Esophagus mucosa (tissue), 1 donor: ENCODE measurements at places on chromosomes 1 and 21. TPM values are rescaled to one million over a fixed set of nuclear protein-coding genes. Genes with fewer than 3 reads are reported as not detected.
A peak's percentile ranks its signal among the peaks of the same experiment; 100 is the strongest.

DNA sequence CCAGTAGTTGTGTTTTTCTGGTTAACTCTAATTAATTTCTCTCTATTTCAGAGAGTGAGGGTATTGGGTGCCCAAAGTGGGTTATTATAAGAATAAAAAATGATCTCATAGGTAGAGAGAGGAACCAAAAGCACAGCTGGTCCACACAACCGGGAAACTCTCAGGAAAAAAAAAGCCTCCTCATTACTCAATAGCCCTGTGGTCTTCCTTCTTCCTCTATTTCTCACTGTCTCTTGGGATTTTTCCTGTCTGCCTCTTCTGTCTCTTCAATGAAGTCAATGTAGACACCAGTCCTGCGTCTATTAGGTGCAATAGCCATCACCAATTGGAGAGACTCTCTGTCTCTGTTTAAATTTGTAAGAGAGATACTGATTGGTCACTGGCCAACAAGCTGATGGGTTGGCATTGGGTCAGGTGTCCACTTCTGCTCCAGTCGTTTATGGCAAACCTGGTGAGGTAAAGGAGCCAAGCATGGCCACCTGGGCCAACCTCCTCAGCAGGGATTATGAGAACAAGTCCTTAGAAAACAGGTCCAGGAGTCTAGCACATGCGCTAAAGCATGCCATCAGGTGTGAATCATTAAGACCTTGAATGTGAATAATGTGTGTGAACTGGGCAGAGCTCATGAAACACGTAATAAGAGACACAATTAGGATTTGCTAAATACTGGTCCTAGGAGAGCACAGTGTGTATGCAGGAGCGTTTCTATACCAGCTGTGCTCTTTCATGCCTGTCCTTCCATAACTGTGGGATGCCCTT is 443.0 kb upstream of the RUNX1 start:
- peak; percentile 80 for ATAC-seq

DNA sequence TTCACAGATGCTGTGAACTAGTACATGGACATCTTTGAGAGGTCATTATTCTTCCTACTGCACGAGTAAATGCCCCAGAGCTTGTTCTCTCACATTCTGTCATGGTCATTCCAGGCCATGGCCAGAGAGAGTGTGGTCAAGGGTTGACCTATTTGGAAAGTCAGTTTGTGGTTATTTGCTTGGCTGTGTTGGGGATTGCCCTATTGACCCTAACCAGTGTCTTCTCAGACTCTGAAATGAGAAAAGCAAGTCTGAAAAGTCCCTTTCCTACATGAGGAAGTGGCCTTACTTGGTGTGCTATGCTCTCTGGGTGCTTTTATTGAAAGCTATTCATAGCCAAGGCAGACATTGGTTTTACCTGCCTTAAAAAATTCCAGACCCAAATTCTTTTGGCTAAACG is 26.6 kb downstream of the CLIC6 start:
- ATAC-seq: no peak

DNA sequence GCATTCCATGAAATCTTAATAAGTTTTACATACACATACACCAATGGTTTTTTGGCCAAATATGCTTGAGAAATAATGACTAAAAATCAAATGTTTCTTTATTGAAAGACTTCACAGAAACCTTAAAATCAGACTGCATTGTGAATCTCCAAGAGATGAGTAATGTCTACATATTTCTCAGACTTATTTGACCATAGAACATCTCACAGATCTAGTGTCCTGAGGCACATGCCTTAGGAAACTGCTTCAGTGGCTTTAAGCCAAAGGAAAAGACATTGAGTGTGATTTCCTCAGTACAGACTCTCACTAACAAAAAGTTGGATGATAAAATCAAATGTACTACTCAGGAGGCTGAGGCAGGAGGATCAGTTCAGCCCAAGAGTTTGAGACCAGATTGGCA is 6.2 kb upstream of the C1orf105 start:
- ATAC-seq: no peak

- ATAC-seq: no peak
Observed at GRCh38 chr1:68551459-68551858, 54.6 kb upstream of the DEPDC1 start.

DNA sequence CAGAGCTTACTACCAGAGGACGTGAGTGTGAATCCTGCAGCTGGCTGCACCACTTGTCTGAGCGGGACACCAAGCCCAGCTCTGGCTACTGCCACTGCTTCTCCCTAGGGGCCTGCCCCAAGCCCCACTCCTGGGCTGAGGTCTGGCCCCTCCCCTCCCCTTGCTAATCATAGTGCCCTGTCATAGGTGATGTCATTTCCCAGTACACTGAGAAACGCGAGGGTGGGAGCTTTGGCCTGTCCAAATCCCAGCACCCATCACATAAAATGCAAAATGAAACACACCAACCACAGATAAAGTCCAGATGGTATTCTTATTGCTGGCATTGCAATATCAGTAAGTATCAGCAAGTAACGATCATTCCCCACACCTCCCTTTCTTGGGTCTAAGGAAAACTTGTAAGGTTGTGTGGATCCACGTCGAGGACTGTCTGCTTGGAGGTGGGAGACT is 77.7 kb downstream of the TOMM20 start:
- no peak for ATAC-seq

DNA sequence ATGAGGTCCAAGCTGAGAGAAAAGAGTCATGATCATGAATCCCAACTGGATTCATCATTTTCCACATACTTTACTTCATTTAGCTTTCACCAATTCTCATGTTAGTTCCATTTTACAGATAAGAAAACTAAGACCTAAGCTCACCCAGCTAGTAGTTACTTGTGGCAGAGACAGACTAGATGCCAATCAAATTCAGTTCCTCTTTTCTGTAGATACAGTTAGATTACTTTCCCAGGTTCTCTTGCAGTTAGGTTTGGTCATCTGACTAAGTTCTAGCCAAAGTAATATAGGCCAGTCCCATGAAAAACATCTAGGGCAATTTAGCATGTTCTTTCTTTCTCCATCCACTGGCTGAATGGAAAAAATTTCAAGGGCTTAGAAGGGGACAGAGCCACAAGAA is 8.9 kb upstream of the KCND3 start:
- ATAC-seq: no peak

The CRB1 gene
- total RNA-seq: not detected

The ADGRB2 gene
- total RNA-seq: 0.24 TPM

DNA sequence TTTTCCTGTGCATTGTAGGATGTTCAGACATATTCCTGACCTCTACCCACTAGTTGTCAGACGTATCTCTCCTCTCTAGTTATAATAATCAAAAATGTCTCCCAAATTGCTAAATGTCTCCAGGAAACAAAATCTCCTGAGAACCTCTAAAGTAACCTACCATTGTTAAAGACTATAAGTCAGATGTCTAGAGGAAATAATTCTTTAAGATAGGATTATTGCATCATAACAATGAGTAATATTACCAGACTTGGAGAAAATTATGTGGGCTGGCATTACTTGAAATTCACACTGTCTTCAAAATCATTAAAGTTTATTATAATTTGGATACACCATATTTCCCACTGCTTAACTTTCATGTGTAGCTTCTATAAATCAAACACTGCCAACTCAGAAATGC is 643.0 kb upstream of the ADGRL2 start:
- ATAC-seq: no peak

DNA sequence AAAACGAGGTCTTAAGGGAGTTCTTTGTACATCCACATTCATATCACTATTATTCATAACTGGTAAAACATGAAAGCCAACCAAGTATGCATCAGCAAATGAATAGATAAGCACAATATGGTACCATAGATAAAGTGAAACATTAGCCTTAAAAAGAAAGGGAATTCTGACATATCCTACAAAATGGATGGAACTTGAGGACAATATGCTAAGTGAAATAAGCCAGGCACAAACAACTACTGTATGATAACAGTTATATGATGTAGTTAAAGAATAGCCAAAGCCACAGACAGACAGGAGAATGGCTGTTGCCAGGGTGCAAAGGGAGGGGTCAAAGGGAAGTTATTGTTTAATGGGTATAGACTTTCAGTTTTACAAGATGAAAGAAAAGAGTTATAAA is 148.9 kb downstream of the EIF4G3 start:
- no peak for ATAC-seq

GRCh38 chr1:116692879-116693278 is 25.3 kb upstream of the IGSF3 start:
- no peak for ATAC-seq

- ATAC-seq: peak; percentile 61
Observed at GRCh38 chr1:47841356-47841755, 155.8 kb downstream of the TRABD2B start.

GRCh38 chr1:240151136-240151735 is 59.6 kb downstream of the FMN2 start:
- ATAC-seq: no peak

The TMEM240 gene
- not detected for total RNA-seq

GRCh38 chr1:182137546-182137945 is 76.0 kb upstream of the ZNF648 start:
- ATAC-seq: no peak

GRCh38 chr1:4564051-4564450 is 90.4 kb upstream of the AJAP1 start:
- no peak for ATAC-seq

GRCh38 chr1:181604482-181605249 is 121.3 kb downstream of the CACNA1E start:
- ATAC-seq: no peak

GRCh38 chr1:111515291-111516004 is 12.0 kb upstream of the ADORA3 start:
- peak; percentile 60 for ATAC-seq

DNA sequence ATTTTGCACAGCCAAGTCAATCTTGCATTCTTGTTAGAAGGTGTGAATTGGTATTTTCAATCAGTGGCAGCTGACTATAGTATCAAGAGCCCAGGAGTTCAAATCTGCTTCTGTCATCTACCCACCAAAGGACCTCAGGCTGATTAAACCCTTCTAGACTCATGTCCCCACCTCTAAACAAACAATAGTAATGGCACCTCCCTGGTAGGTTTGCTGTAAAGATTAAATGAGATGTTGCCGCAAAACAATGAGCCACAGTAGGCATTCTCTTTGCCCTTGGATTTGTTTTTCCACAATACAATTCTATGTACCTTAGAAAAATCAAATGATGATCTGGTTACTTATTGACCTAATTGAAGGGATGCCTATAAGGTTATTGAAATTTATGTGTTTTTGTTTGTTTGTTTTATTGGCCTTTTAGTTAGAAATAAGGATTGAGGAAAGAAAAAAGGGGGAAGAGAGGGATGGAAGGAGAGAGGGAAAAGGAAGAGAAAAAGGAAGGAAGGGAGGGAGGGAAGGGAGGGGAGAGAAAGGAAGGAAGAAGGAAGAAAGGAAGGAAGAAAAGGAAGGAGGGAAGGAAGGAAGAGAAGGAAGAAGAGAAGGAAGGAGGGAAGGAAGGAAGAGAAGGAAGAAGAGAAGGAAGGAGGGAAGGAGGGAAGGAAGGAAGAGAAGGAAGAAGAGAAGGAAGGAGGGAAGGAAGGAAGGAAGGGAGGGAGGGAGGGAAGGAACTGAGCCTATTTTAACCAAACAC is 110.7 kb downstream of the ETS2 start:
- no peak for ATAC-seq

DNA sequence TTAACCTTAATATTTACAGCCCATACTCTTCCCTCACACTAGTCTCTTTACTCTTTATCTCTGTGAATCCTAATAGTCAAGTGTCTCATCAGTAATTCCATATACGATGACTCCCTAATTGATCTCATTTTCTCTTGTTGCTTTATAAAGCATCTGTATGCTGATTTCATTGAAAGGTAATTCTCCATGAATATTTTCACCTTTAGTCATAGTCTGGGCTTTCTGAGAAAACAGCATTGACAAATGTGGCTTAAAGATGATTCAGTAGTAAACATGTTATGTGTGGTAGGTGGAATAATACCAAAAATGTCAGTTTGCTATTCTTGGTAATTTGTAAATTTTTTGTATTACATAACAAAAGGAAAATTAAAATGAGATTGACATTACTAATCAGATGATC is 1176.5 kb downstream of the NCAM2 start:
- no peak for ATAC-seq

DNA sequence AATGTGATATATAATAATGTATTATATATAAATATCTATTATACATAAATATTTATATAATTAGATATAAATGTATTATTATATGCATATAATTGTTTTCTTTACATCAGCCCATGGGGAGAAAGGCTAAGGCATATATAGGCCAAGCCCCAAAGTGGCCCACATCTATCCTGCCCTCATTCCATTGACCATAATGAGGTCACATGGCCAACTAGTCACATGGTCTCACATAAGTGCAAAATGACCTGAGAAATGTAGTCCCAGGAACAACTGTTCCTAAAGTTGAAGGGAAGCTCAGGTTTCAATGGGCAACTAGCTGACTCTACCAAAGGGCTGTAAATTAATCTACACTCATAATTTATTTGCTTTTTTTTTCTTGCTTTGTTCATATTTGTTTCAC is 14.5 kb upstream of the CCDC185 start:
- no peak for ATAC-seq

GRCh38 chr1:153396461-153396860 is 5.6 kb upstream of the S100A8 start:
- ATAC-seq: no peak

The AMPD1 gene
- not detected for total RNA-seq

GRCh38 chr1:245969283-245969682 is 537.8 kb downstream of the SMYD3 start:
- no peak for ATAC-seq

The LGR6 gene
- 2.7 TPM for total RNA-seq

The RAB25 gene
- 420 TPM for total RNA-seq

GRCh38 chr1:79069828-79070227 is 63.3 kb upstream of the ADGRL4 start:
- no peak for ATAC-seq

DNA sequence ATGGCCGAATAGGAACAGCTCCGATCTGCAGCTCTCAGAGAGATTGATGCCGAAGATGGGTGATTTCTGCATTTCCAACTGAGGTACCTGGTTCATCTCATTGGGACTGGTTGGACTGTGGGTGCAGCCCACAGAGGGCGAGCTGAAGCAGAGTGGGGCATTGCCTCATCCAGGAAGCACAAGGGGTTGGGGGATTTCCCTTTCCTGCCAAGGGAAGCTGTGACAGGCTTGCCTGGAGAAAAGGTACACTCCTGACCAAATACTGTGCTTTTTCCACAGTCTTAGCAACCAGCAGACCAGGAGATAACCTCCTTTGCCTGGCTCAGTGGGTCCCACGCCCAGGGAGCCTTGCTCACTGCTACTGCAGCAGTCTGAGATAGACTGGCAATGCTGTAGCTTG is 66.9 kb downstream of the HSD3B1 start:
- no peak for ATAC-seq

- ATAC-seq: no peak
Observed at GRCh38 chr21:34765619-34766018, 96.8 kb downstream of the CLIC6 start.

GRCh38 chr1:223022641-223023473 is 120.2 kb downstream of the TLR5 start:
- ATAC-seq: peak; percentile 93

GRCh38 chr1:168918860-168919741 is 187.4 kb upstream of the ATP1B1 start:
- peak; percentile 66 for ATAC-seq

The IPO13 gene
- 21.7 TPM for total RNA-seq
